NCI-H446 treated with DMSO at 0.1 percent for 48 hours (cell line): ENCODE measurements at places on chromosomes 12 and 14.

- no peak for DNase-seq
These were observed 576.8 kb upstream of the TMEM132C start for GRCh38 chr12:127690161-127690560.

DNA sequence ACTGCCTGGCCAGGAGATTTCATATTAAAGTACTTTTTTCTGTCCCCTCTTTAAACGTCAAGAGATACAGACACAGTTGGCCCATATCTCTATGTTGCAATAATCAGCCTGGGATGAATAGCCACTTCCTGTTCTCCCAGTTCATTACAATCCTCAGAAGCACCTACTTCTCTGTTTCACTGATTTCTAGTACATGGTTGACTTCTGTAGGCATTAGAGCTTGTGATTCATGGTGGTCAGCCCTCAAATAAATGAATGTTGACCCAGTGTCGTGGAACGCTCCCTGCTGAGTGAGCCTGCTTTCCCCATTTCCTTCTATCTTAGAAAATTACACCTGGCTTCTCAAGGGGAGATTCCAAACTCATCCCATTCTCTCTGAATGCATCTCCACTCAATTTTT is 416.7 kb downstream of the PDZRN4 start:
- no peak for DNase-seq

DNA sequence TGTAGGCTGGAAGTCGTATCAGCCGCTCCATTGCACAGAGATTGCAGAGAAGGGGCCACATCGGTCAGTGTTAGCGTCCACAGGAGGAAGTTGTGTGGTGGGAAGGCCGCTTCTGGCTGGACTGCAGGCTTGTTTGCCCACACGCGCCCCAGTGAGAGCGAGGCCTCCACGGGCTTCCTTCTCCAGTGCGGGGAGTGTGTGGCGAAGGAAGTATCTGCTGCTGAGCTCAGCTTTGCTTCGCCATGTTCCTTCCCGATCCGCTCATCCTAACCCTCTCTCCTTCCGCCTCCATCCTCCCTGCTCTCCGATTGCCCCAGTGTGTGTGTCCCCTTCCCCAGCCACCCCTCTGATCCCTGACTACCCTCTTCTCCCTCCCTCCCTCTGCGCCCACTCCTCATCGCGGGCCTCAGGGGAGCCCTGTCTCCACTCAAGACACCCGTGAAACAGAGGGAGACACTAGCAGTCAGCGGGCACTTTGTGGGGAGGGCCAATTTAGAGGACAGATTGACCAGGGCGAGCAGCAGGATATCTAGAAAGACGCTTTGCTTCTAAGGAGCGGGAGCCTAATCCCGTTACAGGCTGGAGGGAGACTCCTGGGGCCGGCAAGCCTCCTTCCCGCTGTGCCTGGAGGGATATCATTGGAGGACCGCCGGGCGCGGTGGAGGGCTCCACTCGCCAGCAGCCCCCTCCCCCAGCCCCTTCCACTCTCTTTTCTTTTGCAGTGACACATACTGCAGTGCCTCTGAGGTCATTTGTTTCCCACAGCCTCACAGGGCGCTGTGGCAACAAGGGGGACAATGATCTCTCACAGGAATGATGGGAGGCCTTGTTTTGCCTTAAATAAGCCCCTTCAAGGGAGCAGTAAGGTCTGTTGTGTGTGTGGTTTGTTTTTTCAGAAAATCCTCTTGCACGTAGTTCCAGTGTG is 428.8 kb downstream of the ZFP36L1 start:
- no peak for DNase-seq

DNA sequence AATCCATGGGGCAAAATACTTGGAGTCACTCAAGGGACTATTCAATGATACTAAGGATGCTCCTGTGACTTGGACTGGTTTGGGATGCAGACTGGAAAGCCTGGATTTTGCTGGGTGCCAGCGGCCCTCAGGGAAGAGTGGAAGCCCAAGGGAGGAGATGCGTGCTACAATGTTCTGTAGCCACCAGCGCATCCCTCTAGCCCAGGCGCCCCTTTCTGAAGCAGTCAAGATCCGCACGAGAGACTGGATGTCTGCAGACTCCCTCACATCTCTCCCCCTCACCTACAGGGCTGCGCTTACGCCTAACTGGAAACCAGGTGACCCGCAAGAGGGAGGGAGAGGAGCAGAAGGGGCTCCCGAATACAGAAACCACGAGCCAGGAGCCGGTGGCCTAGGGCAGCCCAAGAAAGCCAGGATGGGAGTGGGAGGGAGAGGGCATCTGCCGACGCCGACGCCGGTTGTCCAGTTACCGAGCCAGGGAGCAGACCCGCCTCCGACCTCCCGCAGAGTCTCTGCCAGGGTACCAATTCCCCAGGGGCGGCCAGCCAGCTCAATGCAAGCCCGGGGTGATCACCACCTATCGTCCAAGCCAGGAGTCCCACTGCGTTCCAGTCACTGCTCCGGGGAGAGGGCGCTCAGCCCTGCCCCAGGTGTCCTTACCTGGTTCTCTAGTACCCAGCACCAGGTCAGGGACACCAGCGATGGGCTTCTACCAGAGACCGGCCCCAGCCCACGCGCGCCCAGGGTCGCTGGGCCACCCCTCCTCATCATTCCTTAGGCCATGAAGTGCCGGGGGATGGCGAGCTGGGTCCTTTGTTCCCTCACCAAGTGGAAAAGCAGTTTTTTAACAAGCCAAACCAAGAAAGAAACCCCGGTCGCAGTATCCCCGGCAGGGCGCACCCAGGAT is 1.2 kb downstream of the NTN4 start:
- DNase-seq = no peak

DNA sequence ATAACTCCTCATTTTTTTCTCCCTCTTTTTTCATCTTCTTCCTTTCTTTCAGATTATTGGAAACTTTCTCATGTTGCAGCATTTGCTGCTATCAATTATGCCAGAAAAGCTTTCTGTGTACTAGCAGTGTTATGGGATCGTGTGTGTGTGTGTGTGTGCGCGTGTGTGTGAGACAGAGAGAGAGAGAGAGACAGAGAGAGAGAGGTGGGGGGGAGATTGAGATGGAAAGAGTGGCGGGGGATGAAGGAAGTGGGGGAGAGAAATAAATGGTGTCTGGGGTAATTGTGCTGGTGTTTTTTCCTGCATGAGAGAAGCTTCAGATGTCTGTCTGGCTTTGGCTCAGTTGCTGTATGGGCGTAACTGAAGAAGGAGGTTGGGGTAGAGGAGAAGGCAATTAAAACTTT is 268.9 kb downstream of the RAD51B start:
- no peak for DNase-seq

DNA sequence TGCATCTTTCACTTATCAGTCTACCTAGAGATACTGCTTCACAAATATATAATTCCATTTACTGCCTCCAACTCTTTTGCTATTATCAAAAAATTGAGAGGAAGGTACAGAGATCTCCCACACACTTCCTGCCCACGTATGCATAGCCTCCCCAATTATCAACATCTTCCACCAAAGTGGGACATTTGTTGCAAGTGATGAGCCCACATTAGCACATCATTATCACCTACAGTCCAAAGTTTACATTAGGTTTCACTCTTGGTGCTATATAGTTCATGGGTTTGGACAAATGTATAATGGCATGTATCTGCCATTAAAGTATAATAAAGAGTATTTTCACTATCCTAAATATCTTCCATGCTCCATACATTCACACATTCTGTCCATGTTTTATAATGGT is 66.3 kb downstream of the SLC2A13 start:
- no peak for DNase-seq

DNA sequence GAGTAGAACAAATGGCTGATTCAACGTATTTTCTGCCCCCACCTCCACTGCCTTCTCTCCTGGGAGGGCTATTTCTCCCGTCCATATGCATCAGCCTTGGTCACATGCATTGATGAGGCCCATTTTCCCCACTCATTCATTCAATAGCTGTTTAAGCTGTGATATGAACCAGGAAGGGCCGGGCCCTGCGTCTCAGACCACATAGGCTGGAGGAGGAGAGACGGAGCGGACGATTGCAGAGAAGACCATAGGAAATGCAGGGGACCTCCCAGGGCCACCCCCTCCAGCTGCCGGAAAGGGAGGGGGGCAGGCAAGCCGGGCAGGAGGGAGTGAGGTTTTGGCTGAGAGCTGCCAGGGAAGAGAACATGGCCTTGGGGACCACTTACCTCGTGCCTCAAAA is 104.4 kb upstream of the TMEM132D start:
- no peak for DNase-seq

DNA sequence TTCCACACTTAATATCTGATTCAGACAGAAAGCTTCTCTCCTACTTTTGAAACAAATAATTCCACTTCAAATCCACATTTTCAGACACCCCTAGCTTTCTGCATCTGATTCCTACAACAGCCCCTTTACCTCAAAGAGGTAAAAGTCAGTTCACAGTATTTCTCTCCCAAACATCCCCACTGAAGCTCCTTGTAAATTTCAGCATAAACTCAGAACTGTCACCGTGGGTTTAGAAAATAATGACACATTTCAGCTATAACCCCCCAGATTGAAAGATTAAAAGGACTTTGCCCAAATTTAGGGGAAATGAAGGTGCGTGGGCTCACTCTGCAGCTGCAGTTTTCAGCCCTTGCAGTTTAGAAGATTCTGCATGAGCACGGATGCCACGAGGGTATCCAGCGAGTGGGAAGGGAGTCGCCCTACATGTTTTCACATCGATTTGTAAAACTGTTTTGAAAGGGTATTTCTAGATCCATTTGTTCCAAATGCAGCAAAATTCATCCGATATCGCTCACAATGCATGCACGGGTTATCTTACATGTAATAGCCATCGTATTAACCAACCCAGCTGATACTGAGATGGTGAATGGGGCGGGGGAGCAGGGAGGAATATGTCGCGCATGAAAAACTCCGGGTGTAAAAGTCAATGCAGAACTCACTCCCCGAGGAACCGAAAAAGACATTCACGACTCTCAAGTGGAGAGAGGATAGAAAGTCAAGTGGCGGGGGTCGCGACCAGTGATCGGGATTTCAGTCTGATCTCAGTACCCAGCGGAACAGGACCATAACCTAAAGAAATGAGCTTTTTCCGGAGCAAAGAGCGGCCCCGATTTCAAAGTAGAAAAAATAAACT is 5.0 kb upstream of the CCND2 start:
- no peak for DNase-seq

DNA sequence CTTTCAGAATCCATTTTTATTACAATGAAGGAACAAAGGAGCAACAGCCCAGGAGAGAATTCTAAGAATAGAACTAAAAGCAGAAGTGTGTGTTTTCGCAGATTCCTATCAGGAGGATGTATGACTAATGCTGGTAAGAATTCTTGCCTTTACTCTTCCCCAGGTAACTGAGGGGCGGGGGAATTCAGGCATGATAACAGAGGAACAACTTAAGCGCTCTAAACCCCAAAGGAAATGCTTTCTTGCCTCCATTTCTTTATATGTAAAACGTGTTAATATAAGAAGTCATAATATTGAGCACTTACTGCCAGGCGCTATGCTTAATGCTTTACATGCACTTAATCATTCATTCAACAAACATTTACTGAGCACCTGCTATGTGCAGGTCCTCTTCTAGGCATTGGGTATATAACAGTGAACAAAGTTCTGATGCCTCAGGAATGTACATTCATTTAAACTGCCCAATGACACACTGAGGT is 4.5 kb downstream of the HCAR1 start:
- DNase-seq = no peak

GRCh38 chr12:12819221-12819620 is 6.1 kb downstream of the DDX47 start:
- DNase-seq = no peak

GRCh38 chr14:23697680-23698079 is 61.5 kb downstream of the DHRS2 start:
- DNase-seq = no peak

GRCh38 chr12:63968673-63969072 is 124.2 kb downstream of the SRGAP1 start:
- DNase-seq = peak; percentile 84

DNA sequence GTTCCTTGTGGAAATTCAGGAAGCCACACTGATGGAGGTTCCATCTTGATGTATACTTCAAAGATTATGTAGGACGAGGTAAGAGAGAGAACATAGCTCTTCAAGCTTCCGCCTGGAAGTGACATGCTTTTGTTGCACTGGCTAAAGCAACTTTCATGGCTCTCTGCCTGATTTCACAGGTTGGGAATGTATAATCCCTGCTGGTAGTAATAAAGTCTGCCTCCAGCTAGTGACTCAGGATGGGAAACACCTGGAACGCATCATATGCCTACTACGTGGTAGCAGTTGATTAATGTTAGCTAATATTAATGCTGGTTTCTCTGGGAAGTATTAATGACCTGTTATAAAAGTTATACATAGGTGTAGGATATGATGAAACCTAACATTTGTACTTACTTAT is 71.1 kb downstream of the PELI2 start:
- DNase-seq = no peak

GRCh38 chr12:64110864-64111263 is 111.2 kb downstream of the KICS2 start:
- no peak for DNase-seq

GRCh38 chr12:538731-539539 is 79.2 kb downstream of the B4GALNT3 start:
- peak; percentile 30 for DNase-seq

GRCh38 chr12:29843036-29843435 is 59.3 kb upstream of the TMTC1 start:
- no peak for DNase-seq

GRCh38 chr12:128408669-128409068 is 141.7 kb downstream of the TMEM132C start:
- no peak for DNase-seq

GRCh38 chr12:95277139-95277538 is 59.5 kb downstream of the VEZT start:
- peak; percentile 58 for DNase-seq

DNA sequence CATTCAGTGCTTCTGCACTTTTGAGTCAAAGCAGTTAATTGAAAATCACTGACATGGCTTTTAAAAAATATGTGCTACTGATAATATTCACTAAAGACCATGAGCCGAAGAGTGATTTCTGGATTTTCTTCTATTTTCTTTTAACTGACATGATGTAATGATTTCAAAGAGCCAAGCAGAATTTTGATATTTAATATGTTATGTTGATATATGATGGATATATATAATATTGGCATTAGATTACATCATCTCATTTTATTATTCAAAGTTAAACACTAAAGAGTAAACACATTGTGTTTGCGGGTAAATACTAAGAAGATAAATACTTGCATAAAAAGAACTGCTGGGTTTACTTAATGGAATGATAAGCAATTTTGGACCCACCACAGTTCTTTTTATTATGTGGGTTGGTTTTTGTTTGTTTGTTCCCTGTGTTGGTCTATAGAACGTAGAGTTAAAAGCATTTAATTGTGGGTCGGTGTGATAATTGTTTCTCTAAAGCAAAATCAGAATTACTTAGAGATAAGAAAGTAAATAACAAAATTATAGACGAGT is 692 bp downstream of the SPIC start:
- no peak for DNase-seq

GRCh38 chr12:57483466-57483865 is 3.8 kb upstream of the ARHGAP9 start:
- no peak for DNase-seq

DNA sequence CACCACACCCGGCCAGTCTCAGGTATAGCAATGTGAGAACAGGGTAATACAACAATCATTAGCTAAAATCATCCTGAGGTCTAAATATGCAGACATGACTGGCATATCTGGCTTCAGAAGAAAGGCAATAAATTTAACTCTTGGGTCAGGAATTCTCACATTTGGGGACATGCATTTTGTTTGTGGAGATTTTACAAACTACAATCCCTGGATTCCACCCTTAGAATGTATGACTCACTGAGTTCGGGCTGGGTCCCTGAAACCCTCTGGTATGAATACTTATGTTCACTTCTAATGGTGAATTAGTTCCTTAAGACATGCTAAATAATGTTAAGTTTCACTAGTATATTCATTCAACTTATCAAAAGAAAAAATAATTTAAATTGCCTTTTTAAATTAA is 98.9 kb upstream of the HMGA2 start:
- no peak for DNase-seq

- DNase-seq = no peak
These were observed 53.2 kb downstream of the TESC start for GRCh38 chr12:117046011-117046369.
